ENCODE measurements at places on chromosomes 13 and 19.

DNA sequence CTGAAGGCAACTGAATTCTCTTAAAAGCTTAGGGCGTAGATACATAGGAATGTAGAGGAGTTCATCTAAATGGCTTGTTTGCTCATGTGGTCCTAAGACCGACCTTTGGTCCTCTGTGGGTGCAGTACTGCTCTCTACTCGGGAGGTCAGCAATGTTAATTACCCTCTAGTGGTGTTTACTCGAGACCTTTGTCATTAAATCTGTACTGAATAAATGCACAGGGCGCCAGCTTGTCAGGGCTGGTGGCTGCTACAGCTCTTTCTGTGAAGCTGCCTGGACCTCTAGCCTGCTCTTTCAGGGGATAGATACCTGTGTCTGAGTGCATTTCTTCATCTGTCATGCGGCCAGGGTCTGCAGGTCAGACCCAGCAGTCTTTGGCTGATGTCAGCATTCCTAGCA, 29.2 kb upstream of the MPHOSPH8 start:
- no peak for DNase-seq

GRCh38 chr13:20178156-20178555, 14.6 kb downstream of the GJB2 start:
- no peak for DNase-seq

GRCh38 chr19:38801359-38802095, 11.2 kb downstream of the LGALS4 start:
- no peak for DNase-seq

DNA sequence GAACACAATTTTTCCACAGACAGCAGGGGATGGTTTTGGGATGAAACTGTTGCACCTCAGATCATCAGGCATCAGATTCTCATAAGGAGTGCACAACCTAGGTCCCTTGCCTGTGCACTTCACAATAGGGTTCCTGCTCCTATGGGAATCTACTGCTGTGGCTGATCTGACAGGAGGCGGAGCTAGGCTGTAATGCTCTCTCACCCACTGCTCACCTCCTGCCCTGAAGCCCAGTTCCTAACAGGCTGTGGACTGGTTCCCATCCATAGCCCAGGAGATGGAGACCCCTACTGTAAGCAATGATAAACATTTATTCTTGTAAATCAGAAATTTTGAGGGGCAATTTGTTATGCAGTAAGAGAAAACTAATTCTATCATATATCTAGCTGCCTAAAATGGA, 1234.7 kb downstream of the SLITRK1 start:
- no peak for DNase-seq

GRCh38 chr13:35530147-35530546, 53.7 kb upstream of the MAB21L1 start:
- DNase-seq, result no peak

GRCh38 chr19:47726467-47726866, 13.2 kb downstream of the EHD2 start:
- no peak for DNase-seq

DNA sequence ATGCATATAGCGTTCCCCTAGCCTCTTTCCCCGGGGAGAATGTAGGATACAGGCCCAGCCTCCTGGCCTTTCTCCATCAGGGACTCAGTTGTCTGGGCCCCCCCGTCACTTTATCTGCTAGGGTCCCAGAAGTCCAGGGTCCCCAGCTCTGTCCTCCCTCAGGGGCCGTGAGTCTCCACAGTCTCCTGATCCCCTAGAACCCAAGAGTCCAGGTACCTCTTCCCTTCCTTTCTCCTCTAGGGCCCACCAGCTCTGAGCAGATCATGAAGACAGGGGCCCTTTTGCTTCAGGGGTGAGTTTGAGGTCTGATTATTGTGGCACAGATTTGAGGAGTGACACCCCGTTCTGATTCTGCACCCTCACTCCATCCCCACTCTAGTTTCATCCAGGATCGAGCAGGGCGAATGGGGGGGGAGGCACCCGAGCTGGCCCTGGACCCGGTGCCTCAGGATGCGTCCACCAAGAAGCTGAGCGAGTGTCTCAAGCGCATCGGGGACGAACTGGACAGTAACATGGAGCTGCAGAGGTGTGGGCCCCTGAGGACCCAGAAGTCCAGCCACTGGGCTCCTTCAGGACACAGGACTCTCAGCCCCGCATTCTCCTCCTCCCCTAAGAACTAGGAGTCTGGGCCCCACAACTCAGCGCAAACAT, 758 bp downstream of the BAX start:
- DNase-seq, result no peak

DNA sequence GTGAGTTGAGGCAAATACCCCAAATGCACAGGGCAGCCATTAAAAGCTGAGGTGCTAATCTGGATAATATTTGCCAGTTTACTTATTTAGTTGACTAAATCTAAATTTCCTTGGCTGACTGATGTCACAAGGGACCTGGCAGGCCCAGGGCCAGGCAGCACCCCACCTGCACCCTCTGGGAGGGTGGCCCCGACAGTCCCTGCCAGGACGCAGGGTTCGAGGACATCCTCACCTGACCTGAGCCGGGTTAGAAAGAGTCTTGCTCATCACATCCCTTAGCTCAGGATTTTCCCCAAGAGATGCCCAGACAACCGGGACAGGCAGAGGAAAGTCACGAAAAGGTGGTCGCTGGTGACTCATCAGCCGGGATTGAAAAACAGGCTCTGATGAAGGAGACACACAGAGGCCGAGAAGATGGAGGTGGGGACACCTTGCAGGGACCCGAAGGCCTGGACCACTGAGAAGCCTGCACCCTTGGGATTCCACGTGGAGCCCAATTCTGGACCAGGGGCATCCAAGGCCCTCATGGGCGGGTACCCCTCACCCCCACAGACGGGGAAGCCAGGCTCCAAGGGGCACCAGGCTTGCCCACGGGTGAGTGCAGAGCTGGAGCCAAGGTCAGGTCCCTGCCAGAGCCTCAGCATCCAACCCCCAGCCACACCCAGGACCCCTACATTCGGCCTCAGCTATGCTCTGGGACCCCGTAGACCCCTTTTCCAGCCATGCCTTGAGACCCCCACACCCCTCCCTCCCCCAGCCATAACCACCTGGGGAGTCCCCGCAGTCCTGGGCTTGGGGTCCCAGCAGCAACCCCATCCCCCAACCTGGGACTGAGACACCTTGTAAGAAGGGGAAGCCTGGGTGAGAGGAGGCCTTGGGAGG, 103.2 kb downstream of the SOX1 start:
- DNase-seq, result no peak

DNA sequence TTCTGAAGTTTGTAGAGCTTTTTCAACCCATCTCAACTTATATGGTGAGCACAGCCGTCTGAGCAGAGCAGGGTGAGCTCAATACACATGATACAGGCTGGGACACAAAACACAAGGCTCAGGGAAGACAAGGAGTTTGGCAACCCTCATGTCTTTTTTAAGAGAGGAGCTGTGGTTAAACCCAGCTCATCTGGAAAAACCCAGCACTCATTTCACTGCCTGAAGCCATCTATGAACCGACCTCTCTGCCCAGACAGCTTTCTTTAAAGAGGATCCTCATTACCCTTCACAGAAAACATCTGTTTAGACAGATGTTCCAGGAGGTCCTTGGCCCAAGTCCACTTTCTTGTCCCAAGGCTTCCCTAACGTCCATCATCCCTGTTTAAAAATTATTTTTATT, 170.0 kb upstream of the TSHZ3 start:
- no peak for DNase-seq

Data from MM.1S (cell line).